ENCODE measurements at places on chromosomes 5 and 9.

DNA sequence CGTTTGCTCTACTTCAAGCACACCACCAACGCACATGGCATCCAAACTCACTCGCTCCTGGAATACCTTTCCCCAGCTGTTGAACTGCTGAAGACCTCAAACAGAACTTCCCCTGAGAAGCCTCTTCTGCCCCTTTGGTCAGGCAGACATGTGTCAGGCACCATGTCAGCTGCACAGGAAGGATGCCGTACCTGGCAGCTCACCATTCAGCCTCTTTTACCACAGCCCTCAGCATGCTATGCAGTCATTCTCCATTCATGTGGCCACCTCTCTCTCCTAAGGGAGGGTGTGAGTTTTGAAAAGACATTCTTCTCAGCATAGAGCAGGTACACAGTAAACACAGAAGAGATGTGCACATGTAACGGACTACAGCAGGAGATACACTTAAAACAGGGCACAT, 14.2 kb downstream of the IL4 start:
- DNase-seq = no peak

- DNase-seq = no peak
Observed at GRCh38 chr9:25310961-25311360, 367.3 kb downstream of the TUSC1 start.

DNA sequence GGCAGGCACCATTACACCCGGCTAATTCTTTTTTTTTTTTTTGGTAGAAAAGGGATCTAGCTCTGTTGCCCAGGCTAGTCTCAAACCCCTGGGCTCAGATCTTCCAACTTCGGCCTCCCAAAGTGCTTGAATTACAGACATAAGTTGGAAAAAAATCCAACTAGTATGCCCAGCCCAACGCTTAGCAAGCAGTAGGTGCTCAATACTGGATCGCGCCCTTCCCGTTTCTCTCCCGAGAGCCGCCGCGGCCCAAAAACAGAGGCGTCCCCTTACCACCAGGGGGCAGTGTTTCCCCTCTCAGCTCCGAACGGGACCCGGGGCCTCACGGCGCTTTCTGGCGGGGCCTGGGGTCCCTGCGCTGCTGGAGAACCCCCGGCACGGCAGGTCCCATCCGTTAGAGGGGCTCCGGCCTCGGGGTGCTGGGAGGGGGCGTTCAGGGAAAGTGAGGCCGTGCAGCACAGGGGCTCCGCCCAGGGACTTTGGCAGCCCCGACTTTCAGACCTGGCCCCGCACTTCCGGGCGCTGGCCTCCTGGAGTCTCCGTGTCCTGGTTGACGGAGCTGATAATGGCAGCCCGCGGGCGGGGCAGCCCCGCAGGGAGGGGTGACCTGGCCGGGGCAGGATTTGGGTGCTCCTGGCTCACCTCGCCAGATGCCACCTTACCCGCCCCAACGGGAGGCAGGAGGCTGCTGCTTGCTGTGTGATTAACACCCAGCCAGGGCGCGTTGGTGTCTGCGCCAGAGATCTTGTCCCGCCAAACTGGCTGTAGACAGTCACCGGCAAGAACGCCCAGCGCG, 15.2 kb downstream of the PTGES start:
- DNase-seq = peak; percentile 92

- DNase-seq = no peak
Observed at GRCh38 chr5:44336708-44337107, 52.5 kb downstream of the FGF10 start.

DNA sequence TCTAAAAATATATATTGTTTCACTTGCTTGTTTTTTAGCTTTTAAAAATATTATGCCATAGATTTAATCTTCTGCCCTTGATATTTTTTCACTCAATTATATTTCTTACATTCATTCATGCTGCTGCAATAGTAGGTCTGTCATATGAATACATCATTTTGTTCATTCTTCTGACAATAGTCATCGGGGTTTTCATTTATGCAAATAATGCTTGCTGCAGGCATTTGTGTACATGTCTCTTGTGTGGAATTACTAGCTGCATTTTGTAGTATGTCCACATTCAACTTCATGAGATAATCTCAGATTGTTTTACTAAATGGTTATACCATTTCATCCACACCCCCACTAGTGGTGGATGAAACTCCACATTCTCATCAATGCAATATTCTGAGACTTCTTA, 5.3 kb upstream of the PLPP1 start:
- no peak for DNase-seq

DNA sequence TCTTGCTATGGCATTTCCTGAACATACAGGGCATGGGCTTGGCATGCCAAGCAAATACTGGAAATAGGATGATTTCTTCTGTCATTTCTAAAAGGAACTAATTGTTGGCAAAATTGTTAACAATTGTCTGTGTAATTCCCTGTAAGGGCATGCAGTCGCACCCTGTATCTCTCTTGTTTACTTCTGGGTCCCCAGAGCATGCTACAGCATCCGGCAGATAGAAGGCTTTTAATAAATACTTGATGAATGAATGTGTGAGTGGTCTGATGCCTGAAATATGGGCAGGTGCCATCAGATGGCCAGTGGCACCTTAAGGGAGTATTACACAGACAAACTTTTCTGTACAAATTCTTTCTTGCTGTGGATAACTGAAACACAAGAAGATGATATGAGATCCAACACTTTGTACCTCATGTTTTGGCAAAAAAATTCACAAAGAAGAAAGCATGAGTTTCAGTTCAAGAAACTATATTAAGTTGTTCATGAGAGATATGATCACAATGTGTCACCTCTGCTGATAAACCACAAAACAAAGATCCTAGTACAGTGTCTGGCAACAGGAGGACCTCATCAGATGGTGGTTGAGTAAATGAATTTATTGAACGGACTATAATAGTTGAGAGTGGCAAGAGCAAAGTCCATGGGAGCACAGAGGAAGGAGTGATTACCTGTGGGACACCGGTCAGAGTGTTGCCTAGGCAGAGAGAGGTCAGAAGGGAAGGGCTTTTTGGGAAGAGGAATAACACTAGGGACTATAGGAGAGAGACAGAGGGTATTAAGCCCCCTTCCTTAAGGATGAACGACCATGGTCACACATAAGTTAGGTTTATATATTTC, 194.2 kb downstream of the ATP10B start:
- no peak for DNase-seq

GRCh38 chr5:132372127-132372526, 2.6 kb downstream of the SLC22A5 start:
- DNase-seq = no peak

- no peak for DNase-seq
Observed at GRCh38 chr9:134356496-134357470, 30.5 kb downstream of the RXRA start.

DNA sequence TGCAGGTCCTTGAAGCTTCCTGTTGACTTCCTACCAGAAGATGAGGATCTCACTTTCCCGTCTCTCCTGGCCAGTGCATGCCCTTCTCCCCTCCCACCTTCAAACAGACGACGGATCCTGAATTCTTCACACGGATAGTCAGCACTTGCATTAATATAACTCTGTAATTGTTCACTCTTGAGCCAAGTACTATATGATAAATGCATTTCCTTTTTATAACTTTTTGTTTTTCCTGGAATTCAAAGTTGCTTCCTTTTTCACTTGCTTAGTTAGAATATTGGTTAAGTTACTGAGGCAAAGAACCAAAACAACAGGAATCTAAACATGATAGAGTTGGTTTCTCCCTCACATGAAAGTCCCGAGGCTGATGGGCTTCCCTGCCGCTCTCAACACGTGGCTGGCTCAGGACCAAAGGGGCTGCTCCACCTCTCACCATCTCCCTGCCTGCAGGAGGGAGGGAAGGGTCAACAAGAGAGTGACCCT, 20.2 kb upstream of the EGFL7 start:
- no peak for DNase-seq

DNA sequence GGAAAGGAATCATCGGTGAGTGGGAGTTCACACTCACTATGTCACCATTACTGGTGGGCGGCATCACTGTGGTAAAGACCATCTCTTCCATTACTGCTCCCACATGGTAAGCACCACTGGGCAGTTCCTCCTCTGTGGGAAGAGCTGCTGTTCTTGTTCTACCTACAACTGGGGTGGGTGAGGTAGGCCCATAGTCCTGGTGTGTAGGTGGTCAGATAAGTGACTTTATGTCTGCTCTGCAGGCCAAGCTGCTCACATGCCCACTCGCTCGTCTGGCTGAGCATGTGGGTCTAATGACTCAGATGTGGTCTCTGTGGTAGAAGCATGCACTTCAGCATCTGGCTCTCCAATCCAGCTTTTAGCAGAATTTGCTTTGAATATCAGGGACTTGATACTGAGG, 82.9 kb downstream of the TMEM215 start:
- no peak for DNase-seq

DNA sequence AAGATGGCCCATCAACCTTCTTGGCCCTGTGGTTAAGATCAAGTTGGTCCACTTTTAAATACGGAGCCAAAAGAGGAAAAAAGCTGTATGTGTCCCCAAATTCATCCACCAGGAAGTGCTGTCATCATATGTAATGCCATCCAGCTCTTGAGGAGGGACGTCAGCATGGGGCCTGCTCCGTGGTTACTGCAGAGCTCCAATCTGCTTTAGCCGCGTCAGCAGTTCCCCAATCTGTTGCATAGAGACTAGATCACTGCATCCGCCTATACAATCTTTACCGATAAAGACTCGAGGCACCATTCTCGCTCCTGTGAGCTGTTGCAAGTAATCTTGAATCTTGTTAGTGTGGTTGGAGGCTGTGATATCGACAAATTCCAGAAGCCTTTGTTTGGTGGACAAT, 65.7 kb downstream of the GABRA6 start:
- no peak for DNase-seq

GRCh38 chr5:106241409-106241808, 1429.3 kb downstream of the EFNA5 start:
- no peak for DNase-seq

DNA sequence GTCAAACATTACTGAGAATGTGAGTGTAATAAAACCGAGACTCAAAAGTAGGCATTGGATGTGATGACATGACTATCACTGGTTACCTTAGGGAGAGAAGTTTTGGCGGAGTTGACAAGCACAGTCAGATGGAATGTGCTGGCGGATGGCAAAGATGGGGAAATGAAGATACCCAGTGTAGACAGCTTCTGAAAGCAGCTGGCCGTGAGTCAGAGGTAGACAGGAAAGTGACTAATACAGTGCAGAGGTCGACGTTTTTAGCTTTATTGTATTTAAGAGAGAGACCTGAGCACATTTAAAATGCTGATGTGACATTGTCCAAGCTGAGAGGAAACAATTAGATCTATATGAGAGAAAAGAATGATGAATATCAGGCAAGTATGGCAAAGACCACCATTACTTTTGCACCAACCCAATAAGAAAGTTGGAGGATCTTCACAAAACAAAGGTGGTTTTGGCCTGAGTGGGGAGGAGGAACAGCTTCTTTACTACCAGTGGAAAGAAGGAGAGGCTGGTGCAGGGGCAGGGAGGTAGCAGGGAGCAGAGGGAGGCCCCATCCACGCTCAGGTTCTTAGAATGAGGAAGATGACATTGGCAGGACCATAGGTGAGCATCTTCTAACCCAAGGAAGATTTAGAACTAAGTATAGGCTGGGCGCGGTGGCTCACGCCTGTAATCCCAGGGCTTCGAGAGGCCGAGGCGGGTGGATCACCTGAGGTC, 36.7 kb upstream of the KCNIP1 start:
- DNase-seq = no peak

- no peak for DNase-seq
Observed at GRCh38 chr9:18746631-18747030, 272.7 kb downstream of the ADAMTSL1 start.

- DNase-seq = no peak
Observed at GRCh38 chr5:163456029-163456589, 3.8 kb downstream of the NUDCD2 start.

GRCh38 chr9:18610956-18611355, 137.0 kb downstream of the ADAMTSL1 start:
- no peak for DNase-seq

DNA sequence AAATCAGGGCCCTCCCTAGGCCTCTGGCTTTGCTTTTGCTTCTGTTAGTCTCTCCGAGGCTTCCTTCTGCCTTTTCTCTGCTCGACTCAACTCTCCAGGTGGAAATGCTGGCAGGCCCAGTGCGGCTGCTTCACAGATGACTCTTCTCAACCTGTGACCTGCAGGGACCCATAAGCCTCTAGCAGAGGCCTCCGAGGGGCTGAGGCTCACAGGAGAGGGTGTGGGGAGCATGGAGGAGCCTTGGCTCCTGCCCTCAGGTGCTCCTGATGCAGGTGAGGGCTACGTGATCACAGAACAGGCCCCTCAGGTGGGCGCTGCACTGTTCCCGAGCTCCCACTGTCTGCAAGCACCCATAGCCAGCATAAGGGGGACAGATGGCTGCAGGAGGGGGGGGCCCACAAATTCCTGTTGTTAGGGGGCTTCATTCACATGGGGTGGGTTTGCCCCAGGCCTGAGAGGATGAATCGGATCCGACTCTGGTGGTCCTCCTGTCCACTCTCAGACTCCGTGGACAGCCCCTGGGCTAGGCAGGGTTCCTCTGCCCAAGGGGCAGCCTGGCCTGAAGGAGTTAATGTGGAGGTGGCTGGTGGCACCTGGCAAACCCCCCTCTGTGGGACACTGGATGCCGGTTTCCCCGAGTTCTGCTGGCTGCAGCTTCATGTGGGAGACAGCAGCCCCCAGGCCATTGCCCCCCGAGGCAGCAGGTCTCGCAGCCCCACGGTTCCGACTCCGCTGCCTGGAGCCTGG, 10.9 kb upstream of the FCN2 start:
- DNase-seq = no peak

GRCh38 chr9:2493109-2493508, 128.5 kb upstream of the VLDLR start:
- DNase-seq = no peak

GRCh38 chr5:39226100-39226451, 6.7 kb upstream of the FYB1 start:
- no peak for DNase-seq

- no peak for DNase-seq
Observed at GRCh38 chr5:169826618-169827017, 153.7 kb downstream of the INSYN2B start.

GRCh38 chr5:15929611-15930263, 249.9 kb downstream of the MARCHF11 start:
- DNase-seq = no peak

- no peak for DNase-seq
Observed at GRCh38 chr9:137632230-137633161, 13.7 kb downstream of the EHMT1 start.

- no peak for DNase-seq
Observed at GRCh38 chr9:116372081-116372673, 218.6 kb downstream of the PAPPA start.

DNA sequence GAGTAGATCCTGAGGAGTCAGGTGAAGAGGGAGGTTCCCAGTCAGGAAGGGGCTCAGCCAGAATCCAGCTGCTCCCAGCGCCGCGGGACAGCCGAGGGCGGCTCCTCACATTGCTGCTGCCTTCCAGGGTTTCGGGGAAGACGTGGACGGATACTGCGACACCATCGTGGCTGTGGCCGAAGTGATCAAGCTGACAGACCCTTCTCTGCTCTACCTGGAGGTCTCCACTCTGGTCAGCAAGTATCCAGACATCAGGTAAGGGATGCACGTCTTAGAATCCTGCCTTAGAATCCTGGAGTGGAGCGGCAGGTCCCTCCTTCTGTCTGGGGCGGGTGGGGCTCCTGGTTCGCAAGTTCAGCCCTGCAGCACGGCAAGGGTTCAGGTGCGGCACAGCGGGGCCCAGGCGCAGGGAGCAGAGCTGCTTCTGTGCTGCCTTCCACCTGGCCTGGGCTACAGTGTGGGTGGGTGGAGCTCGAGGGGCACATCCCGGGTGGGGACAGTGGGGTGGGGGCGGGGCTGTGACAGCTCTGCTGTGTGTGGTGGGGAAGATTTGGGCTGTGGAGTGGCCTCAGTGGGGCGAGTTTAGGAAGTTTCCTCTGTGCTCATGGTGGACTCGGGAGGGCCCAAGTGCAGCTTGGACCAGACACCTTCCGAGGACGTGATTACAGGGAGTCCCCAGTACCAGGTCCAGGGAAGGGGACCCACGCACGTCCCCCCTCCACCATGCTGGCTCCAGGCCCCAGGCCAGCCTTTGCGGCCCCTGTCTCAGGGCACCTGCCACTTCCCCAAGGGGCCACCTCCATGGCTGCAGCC, 22.8 kb downstream of the EXOC3 start:
- no peak for DNase-seq
